ENCODE measurements at places on chromosomes 13 and 19. TPM values are rescaled to one million over a fixed set of nuclear protein-coding genes. Genes with fewer than 3 reads are reported as not detected.
A peak's percentile ranks its signal among the peaks of the same experiment; 100 is the strongest.

DNA sequence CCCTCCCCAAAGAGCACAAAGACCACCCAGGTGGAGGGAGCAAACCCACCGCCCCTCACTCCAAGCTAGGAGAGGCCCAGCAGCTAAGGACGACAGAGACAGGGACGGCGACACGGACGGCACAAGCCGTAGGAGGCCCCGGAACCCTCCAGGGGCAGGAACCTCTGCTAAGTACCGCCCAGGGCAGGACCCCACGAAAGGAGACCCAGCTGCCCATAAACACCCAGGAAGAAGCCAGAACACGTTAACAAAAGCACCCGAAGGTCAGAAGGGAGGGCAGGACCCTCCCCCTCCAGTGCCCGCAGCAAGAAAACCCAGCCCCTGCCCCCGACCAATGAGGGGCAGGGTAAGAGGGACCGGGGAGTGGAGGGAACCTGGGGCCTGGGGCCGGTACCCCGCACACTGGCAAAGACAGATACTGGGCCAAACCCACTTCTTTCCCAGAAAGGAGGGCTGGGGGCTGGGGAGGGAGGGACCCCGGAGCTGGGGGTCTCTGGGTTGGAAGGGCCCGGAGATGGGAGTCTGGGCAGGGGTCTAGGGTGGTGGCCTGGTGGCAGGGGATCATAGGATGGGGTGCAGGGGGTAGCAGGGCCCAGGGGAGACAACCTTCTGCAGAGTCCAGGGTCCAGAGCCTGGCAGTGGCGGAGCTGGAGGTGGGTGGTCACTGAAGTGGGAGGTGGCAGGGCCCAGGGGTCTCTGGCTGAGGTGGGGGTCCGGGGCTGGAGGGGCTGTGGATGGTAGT, 2.4 kb downstream of the BTBD2 start:
- DNase-seq: no peak

Gene GMIP
- 2.0 TPM for total RNA-seq

GRCh38 chr19:15241259-15241910, 9.1 kb upstream of the EPHX3 start:
- peak; percentile 55 for DNase-seq

Gene UBE2L5
- total RNA-seq: 0.18 TPM

Gene RAB3D
- total RNA-seq: 4.3 TPM

GRCh38 chr13:113483081-113483480, 7.4 kb downstream of the DCUN1D2 start:
- DNase-seq: no peak

Gene GJA3
- total RNA-seq: 2.7 TPM

DNA sequence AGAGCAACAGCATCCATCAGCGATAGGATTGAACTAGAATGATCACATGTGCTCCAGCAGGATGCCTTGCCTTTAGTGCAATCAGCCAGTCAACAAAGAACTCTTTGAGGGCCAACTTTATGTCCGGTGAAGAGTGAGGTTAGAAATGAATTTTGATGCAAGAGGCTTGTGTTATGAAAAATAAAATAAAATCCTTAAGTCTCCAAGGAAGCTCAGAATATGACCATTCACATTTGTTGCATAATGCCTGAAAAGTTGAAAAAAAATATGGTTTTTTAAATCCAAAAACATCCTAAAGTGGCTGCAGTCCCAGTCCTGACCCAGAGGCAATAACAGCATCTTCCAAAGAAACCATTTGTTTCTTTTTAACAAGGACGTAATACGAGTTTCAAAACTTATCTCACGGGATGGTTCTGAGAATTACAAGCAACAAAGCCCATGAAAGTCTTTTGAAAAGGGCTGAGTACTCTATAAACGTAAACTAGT, 61.3 kb downstream of the DCLK1 start:
- peak; percentile 97 for DNase-seq

GRCh38 chr19:50327461-50328223, 1.5 kb downstream of the KCNC3 start:
- DNase-seq: no peak

- no peak for DNase-seq
Measured at GRCh38 chr13:53141336-53141735, 112.7 kb downstream of the OLFM4 start.

- no peak for DNase-seq
Measured at GRCh38 chr13:107736731-107737130, 478.6 kb downstream of the LIG4 start.

Gene OR7C1
- 0.04 TPM for total RNA-seq

Gene MTUS2
- 11.3 TPM for total RNA-seq

GRCh38 chr13:109208522-109208921, 577.9 kb downstream of the IRS2 start:
- DNase-seq: no peak

GRCh38 chr13:77508959-77509620, 26.4 kb upstream of the SCEL start:
- peak; percentile 39 for DNase-seq

- DNase-seq: no peak
Measured at GRCh38 chr13:42539670-42540069, 34.3 kb upstream of the TNFSF11 start.

Gene COX7A1
- 185 TPM for total RNA-seq

- no peak for DNase-seq
Measured at GRCh38 chr13:74920920-74921319, 561.0 kb downstream of the TBC1D4 start.

DNA sequence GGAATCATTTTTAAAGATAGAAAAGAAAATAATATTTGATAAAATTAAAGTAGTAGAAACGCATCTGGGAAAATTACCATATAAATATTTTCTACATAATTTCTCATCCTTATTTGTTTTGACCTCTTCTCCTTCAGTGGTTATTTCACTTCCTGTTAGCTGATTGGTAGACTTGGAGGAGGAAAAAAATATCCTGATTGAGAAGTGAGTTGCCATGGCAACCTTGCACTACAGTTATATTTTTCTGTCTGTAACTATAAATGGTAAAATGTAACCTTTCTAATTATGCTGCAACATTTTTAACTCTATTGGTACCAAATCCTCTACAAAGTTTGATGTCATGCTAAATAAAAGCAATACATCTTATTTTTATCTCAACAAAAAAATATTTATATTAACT, 45.2 kb downstream of the SCEL start:
- peak; percentile 32 for DNase-seq

DNA sequence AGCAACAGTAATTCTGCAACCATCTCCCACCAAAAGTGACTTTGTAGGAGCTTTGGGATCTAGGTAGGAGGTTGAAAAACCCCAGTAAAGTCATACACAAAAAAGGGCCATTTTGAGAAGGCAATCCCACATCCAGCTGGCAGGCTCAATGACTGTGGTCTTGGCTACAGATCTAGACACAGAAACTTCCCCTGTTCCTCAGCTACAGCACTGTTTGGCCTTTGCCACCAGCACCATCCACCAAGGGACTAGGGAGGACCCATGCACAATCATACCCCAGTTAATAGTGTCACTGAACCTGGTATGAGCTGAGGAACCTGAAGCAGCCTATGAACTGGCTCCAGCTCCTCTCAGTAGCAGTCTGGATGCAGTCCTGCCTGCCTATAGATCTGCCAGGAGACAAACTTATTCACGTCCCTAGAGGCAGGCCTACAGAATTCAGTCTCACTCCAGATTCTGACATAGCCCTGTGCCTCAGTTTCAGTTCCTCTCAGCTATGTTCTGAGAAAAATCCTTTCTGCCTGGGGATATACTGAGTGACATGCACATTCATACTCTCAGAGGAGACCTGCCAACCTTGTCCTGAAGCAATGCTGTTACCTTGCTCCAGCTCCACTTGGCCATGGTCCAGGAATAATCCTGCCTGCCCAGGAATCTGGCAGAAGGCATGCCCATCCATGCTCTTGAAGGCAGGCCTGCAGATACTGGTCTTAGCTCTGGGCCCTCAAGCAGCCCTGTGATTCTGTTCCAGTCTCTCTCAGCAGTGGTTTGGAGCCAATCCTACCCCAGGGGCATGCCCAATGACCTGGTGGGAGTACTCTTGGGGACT, 2048.3 kb upstream of the PCDH20 start:
- no peak for DNase-seq

DNA sequence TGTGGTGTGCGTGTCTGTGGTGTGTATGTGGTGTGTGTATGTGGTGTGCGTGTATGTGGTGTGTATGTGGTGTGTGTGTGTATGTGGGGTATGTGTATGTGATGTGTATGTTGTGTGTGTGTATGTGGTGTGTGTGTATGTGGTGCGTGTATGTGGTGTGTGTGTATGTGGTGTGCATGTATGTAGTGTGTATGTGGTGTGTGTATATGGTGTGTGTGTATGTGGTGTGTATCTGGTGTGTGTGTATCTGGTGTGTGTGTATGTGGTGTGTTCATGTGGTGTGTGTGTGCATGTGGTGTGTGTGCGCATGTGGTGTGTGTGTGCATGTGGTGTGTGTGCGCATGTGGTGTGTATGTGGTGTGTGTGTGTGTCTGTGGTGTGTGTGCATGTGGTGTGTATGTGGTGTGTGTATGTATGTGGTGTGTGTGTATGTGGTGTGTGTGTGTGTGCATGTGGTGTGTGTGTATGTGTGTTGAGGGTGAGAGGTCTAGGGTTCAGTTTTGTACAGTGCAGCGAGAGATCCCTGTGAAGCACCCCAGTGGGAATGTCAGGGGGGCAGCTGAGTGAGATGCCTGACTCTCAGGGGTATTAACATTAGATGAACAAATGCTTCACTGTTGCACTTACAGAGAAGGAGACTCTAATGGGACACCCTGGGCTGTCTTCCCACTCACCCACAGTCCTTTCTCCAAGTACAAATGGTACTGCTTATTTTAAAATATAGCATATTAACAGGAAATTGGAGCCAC, 61.3 kb upstream of the MEDAG start:
- no peak for DNase-seq

GRCh38 chr19:7672522-7672921, 3.7 kb downstream of the RETN start:
- DNase-seq: no peak

Gene CEACAM20
- total RNA-seq: not detected

GRCh38 chr19:45473682-45474605, 6.1 kb downstream of the FOSB start:
- peak; percentile 80 for DNase-seq

GRCh38 chr13:24834902-24835510, 71.0 kb downstream of the RNF17 start:
- peak; percentile 3 for DNase-seq

Gene SLC25A41
- 0.22 TPM for total RNA-seq

Gene KLK3
- not detected for total RNA-seq

GRCh38 chr13:19020988-19021387, 160.6 kb downstream of the TUBA3C start:
- DNase-seq: no peak

GRCh38 chr19:16233836-16234551, 36.3 kb downstream of the AP1M1 start:
- DNase-seq: no peak

DNA sequence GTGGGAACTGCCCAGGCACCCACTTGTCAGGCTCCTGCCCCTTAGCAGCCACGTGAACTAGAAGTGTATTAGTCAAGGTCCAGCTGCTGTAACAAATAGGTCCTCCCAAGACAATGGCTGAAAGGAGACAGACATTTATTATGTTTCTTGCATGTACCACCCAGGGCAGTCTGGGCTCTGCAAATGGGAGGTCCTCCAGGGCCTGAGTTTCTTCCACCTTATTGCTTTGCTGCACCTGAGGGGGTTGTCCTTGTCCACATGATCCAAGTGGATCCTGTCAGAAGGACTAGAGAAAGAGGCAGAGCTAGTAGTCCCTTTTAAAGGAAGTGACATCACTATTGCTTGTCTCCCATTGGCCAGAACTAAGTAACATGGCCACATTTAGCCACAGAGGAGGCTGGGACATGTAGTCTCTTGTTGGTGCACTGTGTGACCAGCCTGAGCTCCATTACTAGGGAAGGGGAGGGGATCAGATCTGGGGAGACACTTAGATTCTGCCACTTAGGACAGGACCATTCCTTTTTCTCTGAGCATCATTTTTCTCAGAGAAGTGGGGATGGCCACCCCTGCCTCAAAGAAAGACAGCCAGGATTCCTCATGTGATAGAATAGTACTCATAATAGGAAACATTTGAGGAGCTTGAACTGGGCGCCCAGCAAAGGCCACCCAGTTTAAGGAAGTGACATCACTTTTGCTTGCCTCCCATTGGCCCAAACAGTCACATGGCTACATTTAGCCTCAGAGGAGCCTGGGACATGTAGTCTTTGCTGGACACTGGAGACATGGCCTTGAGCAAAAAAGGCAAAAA, 15.1 kb downstream of the CC2D1A start:
- peak; percentile 62 for DNase-seq

Gene ZNF682
- 4.8 TPM for total RNA-seq

Gene ZNF324B
- 5.7 TPM for total RNA-seq

Gene KIR3DL2
- total RNA-seq: not detected

- DNase-seq: no peak
Measured at GRCh38 chr19:43723588-43723987, 7.7 kb downstream of the IRGC start.
